ENCODE measurements at places on chromosomes 6 and 20. TPM values are rescaled to one million over a fixed set of nuclear protein-coding genes. Genes with fewer than 3 reads are reported as not detected.
A peak's percentile ranks its signal among the peaks of the same experiment; 100 is the strongest.

GRCh38 chr6:3748208-3749066 lies 3.1 kb downstream of the PXDC1 start:
- DNase-seq: peak; percentile 61

GRCh38 chr6:157706883-157707282 lies 116.2 kb upstream of the SNX9 start:
- DNase-seq: no peak

Gene THEMIS
- 0.21 TPM for total RNA-seq

- no peak for DNase-seq
Measured at GRCh38 chr20:44231713-44232468, 15.2 kb upstream of the GDAP1L1 start.

Gene KIFC1
- not detected for total RNA-seq

Gene GPX5
- not detected for total RNA-seq

Gene PTCRA
- not detected for total RNA-seq

DNA sequence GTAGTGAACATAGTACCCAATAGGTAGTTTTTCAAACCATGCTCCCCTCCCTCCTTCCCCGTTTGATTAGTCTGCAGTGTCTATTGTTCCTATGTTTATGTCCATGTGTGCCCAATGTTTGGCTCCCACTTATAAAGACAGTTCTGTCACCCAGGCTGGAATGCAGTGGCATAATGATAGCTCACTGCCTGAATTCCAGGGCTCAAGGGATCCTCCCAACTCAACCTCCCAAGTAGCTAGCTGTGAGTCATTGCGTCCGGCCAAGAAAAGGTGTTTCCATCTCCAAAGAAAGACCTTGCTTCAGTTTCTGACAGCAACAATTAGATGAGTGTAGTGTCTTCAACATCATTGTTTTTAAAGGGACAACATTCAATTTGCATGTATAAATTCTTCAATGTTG lies 131.1 kb upstream of the CEP162 start:
- no peak for DNase-seq

DNA sequence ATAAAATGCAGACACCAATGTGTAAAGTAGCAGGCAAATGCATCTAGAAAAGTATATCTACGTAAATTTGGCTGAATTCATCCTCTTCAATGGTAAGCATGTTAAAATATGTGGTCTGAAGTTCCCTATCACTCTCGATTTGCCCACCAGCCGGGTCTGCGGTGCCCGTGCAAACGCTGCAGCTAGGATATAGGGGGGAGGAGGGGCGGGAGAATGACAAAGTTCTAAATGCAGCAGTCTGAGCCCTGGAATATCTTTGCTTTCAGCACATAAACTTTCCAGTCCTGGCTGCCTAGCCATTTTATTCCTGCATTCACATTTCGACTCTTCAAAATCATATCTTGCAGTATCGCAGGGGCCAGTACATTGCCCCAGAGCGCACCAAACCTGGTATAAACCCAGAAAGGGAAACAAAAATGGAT lies 708 bp downstream of the NRN1 start:
- no peak for DNase-seq

Gene NKAIN4
- not detected for total RNA-seq

Gene SLC9A8
- 4.1 TPM for total RNA-seq

GRCh38 chr6:100344321-100344720 lies 120.4 kb downstream of the SIM1 start:
- DNase-seq: no peak

GRCh38 chr20:6732001-6732447 lies 35.5 kb upstream of the BMP2 start:
- peak; percentile 73 for DNase-seq

Gene GPR6
- not detected for total RNA-seq

DNA sequence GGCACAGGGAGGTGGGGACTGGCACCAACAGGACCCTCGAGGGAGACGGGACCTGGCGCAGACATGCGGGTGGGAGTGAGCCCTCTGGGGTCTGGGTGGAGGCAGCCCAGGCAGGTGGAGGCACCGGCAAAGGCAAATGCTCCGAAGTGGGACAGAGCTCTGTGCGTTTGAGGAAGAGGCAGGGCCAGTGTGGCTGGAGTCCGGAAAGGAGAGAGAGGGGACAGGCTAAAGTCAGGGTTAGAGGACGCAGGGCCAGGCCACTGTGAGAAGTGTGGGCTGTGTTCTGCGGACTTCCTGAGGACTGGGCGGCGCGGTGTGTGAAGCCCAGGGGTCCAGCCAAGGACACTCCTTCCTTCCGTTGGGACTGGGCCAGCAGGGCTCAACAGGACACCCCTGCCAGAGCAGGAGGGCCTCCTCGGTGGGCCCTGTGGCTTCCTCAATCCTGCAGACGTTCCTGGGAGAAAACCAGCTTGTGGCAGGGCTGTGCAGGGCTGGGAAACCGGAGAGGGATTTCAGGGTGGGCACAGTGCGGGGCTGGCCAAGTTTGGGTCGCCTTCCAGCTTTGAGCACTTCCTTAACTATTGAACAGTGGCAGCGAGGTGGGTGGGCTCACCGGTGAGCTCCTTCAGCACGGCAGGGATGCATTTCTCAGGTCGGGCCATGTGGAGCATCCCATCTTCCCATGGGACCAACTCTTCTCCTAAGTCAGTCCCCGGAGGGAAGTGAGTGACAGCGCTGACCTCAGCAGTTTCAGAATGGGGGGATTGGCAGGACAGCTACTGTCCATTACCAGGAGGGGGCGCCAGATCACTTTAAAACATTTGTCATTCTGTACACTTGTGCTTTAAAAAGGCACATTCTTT lies 22.5 kb downstream of the MOCS3 start:
- peak; percentile 35 for DNase-seq

Gene CAP2
- 17.0 TPM for total RNA-seq

DNA sequence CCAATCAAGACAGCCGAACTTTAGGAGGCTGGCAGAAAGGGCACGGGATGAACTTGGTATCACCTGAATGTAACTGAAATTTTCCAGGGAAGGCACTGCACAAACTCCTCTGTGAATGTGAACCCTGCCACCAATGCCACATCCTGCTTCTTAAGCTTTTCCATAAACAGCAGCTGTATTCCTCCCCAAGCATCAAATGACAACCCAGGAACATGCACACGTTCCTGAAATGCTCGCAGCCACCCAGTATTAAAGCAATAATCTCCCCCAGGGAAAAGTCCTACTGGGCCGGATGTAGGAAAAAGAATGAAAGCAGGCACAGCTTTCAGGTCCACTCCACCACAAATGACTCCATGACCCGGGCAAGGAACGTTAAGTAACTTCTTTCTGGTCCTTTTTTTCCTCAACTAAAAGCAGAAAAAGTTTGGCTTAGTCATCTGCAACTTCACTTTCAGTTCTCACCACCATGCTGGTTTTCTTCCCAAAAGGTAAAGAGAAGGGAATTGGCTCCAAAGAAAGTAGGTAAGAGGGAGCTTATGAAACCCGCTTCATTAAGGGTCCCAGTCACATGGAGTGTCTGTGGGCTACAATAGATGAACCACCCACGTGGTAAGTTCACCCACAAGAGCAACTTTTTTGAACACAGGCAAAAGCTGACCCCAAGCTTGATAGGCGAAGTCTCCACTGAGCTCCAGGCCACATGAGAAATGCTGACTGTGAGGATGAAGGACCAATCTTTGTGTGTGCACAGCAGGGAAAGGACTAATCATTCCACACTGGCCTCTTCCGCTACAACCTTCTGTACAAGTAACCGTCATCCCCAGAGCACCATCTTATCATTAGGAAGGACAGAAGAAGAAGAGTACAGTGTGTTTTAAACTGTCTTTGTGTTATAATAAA lies 90.1 kb downstream of the HIVEP2 start:
- DNase-seq: no peak

DNA sequence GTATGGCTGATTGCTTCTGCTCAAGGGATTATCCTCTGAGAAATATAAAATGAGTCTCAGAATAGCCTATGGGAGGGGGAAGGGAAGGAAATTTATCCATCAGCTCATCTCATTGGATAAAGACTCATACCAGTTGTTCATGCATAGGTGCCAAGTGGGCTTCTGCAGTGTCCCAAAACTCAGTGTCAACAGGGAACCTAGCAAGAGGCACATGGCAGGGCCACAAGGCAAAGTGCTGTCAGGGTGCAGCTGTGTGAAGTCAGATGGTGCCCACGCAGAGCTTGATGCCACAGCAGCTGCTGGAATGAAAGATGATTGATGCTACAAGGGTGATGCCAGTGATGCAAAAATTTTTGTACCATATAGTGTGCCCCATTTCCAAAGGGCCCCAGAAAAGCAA lies 3.2 kb upstream of the CHD6 start:
- no peak for DNase-seq

DNA sequence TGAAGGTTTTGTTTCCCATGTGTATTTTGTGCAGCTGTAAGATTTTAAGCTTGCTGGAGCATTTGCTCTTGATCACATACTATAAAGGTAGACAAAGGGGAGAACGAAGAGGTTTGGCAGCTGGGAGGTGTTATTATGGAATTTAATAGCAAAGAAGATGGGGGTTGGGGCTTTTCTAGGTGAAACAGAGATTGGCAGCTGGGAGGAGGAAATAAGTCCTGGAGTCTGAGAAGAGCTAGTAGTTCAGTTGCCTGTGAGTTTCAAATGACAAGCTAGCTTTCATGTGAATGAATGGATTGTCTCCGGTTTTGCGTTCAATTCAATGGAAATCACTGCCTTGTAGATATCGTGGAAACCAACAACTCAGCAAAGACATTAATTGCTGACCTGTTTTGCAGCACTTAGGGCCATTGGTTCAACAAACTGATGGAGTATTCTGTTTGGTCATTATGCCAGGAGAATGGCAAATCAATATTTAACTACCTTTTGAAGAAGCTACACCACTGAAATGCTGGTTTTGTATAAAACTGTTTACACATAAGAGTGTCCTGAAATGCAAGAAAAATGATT lies 38.1 kb upstream of the FLRT3 start:
- DNase-seq: no peak

DNA sequence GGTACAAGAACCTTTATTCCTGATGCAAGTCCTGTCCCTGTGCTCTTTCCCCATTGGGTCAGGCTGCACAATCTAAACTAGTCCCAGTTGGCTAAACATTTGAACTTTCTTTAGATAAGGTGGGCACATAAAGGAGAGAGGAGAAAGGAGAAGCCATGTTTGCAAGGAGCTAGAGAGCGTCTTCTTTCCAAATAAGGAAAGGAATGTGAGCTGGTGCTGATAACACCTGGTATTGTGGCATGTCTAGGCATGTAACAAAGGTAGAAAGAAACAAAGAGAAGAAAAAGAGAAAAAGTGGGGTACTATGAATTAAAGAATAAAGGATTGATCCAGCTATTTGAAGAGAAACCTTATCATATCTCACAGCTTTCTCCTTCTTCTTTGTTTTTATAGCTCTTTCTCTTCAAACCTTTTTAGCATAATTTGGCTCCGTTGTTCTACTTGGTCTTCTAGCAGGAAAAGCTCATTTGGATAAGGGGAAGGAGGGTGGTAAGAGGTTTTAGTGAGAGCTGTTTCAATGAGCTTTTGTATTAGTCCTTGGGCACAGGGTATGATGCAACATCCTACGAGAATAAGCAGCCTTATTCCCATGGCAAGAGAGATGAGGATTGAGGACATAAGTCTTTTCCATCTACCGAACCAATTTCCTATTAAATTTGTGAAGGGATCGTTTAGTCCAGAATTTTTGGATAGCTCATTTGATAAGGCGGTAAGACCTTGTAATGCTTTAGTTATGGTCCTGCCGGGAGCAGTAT lies 415.5 kb upstream of the MAN1A1 start:
- DNase-seq: no peak

Gene DEF6
- 0.26 TPM for total RNA-seq

All from uterus (tissue), 4 donors.